H9 (cell line): ENCODE measurements at places on chromosomes 4 and X.

DNA sequence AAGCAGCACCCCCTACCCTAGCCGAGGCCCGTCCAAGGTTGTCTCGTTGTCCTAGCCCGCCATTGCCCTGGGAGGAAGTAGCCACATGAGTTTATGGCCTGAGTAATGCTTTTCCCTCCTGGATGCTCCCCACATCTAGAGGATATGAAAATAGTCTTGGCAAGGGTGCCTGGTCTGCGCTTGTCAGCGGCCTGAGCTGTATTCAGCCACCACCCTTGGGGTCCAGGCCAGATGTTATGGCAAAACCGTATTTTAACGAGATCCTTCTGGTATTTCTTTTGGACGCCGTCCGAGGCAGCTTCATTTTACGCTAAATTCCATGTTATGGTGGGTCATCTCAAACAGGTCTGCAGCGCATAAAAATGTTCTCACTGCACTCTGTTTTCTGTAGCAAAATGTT, 89.3 kb downstream of the GPR143 start:
- DNase-seq, result no peak

DNA sequence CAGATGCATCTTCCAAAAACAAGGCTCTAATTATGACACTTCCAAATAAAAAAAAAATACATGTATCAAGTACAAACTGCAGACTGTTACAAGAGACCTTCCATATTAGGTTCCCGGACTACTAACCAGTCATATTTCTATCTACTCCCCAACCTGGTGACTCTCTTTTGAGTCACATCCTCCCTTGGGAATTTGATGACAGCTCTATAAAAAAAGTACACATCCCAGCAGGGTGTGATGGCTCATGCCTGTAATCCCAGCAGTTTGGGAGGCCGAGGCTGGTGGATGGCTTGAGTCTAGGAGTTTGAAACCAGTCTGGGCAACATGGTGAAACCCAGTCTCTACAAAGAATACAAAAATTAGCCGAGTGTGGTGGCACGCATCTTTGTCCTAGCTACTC, 14.9 kb downstream of the RPGR start:
- DNase-seq, result no peak

DNA sequence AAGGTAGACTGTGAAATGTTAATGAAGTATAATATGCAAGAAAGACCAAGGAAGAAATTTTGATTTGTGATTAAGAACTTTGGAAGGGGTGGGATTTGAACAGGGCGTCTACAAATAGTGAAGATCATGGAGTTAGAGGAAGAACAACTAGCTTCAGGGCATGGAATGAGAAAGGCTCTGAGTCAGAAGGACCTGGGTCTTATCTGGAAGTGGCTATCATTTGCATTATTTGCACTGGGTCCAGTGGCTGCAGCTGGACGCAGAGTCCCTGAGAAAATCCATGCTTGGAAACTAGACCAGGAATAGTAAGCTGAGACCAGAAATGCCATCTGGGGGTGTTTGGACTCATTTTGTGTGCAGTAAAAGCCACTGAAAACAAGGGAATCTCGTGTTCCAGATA, 4.3 kb upstream of the LIMCH1 start:
- DNase-seq, result no peak

- no peak for DNase-seq
These were observed 166.6 kb upstream of the GLRA2 start for GRCh38 chrX:14362721-14363120.

DNA sequence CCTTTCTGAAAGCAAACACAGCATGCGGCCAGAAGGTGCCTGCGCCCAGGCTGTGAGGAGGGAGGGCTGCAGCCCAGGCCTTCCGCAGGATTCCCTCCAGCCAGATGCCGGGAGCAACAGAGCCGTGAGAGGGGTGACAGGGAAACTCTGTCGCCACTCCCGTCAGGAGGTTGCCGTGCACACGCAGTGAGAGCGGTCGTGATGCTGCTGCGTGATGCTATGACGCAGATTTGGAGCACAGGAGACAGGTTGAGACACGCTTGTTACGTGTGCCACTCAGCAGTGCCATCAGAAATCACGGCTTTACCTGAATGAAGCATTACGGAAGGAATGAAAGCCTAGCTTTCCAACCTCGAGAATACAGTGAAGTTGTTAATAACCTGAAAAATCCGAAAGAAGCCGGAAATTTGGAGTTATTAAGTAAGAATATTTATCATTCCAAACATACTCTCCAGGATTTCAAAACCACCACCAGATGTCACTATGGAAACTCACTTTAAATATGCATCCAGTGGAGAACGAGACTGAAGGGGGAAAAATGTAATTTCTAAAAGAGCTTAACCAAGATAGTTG, 54.4 kb downstream of the FAT1 start:
- DNase-seq, result peak; percentile 63

DNA sequence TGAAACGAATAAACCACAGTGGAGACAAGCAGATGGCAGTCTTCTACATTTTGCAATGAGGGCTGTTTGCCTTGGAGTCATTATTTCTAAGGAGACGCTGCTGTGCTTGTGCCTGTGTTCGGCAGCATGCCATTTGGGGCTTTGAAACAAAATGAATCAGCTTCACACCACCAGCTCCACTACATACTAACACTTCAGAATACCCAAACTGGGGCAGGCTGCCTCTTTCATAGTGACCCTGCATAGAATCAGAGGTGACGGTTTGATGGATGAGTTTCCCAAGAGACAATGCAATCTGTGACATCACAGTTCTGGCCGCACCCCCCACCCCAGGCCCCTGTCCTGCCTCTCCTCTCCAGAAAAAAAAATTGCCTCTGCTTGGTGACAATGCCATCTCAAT, 57.1 kb upstream of the MID1 start:
- no peak for DNase-seq

DNA sequence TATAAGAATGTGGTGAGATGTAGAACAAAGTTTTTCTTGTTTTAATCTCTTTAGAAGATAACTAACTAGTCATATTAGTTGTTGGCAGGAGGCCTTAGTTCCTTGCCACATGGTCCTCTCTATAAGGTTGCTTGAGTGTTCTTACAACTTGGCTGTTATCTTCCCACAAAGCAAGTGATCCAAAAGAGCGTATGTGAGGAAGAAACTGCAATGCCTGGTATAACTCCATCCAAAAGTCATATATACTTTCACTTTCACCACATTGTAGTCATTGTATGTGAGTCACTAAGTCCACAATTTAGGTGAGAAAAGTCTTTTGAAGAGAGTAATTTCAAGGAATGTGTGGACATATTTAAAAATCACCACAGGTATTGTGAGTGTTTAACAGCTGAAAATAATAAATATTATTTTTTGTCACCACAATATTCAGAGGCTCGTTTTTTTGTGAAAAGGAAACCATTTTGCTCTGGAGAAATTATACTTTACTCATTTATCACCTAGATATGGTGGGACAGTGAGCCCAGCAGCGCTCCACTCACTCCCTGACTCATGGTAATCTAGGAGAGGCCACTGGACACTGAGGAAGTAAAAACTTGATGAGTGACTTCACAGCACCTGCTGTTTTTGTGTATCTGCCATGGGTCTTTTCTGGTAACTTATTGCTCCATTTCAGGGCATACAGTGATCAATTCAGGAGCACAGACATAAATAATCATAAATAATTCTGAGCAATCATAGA, 369.4 kb upstream of the NDST3 start:
- DNase-seq, result no peak

- DNase-seq, result no peak
These were observed 51.8 kb downstream of the RGS12 start for GRCh38 chr4:3344596-3344995.

DNA sequence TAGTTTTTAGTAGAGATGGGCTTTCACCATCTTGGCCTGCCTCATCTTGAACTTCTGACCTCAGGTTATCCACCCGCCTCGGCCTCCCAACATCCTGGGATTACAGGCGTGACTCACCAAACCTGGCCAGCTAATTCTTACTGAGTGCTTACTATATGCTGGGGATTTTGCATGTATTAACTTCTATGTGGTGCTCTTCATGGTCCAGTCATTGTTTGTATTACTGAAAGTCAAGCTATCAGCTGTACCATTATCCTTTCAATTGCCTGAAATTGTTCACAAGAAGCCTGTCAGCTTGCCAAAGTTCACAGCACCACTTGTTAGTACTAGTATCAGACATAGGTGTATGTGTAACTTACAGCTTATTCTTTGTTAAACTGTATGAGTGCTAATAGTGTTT, 1272.1 kb downstream of the ARAP2 start:
- no peak for DNase-seq

DNA sequence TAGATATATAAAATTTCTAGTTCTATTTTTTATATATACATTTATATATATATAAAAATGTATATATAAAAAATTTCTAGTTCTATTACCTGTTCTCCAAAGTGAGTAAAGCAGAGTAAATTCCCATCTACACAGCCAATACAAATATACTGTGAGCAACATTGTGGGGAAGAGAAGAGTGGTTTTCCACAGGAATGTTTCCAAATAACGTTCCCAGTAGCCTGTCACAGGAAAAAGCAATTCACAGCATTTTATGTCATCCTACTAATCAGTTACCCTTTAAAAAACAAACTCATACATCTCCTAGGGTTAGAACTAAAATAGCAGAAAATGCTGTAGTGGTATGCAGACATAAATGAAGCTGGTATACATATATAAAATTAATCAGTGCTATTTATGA, 44.5 kb downstream of the AASDH start:
- no peak for DNase-seq

DNA sequence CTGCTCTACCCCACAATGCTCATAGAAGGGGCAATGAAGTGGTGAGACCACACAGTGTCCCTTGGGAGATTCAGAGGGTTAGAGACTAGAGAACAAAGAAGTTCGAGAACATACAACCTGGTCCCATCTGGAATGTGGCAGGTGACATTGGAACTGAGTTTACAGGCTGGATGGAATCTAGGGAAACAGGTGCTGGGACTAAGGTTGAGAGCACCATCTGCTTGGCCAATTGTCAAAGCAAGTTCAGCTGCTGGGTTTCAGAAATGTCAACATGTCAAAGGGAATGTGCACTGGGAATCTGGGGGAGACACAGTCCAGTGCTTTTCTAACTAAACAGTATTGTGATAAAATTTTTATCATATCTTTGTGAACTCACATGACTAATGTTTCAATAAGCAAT, 15.9 kb upstream of the FAM13A start:
- no peak for DNase-seq

- no peak for DNase-seq
These were observed 310.8 kb upstream of the BOD1L1 start for GRCh38 chr4:13938299-13938698.

DNA sequence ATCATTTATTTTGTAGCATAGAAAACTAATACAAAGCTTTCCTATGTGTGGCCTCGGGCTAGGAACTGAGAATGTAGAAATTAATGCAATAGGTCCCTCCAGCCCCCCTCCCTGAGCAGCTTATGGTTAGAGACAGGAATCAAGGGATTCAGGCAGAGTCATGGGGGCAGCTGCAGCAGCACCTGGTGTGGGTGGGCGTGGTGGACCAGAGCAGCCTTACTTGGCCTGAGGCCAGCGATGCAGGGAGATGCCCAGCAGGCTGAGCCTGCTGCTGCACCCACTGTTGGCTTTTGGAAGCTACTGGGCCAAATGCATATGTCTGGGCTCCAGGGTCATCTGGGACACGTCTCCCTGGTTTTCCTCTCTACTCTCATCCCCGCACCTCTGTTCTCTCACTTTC, 74.0 kb downstream of the STK32B start:
- no peak for DNase-seq

DNA sequence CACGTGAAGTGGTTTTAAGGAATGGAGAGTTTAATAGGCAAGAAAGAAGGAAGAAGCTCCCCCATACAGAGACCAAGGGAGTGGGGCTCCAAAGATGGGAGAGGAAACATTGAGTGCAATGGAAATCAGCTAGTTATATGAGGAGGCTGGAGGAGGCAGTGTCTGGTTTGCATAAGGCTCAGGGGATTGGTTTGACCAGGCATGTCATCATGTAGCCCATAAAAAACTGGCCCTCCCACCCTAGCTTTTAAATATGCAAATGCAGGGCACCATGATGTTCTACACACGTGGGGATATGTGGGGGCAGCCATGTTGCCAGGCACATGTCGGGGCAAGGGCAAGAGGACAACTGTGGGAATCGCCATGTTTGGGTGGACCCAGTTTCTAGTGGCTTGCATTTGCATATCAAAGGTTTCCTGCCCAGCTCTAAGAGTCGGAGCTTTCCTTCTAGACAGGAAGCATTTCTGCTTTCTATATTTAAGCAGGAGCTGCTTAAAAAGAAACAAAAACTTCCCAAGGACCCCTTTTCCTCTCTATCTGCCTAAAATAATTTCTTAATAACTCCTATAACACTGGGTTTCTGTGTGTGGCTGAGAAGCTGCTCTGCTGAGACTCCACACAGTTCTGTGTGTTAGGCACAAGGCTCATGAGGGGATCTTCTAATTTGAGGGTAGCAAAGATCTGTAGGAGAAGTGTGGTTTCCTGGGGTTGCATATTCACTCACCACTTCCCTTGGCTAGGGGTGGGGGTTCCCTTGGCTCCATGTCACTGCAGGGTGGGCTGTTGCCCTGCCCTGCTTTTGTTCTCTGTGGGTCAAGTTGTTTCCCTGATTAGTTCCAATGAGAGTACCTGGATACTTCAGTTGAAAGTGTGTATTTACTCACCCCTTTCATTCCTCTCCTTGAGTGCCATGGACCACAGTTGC, 113.5 kb downstream of the VSIG4 start:
- no peak for DNase-seq

GRCh38 chr4:118175506-118175905, 141.2 kb downstream of the NDST3 start:
- no peak for DNase-seq

GRCh38 chrX:130402208-130402684, 459 bp downstream of the RBMX2 start:
- DNase-seq, result no peak

DNA sequence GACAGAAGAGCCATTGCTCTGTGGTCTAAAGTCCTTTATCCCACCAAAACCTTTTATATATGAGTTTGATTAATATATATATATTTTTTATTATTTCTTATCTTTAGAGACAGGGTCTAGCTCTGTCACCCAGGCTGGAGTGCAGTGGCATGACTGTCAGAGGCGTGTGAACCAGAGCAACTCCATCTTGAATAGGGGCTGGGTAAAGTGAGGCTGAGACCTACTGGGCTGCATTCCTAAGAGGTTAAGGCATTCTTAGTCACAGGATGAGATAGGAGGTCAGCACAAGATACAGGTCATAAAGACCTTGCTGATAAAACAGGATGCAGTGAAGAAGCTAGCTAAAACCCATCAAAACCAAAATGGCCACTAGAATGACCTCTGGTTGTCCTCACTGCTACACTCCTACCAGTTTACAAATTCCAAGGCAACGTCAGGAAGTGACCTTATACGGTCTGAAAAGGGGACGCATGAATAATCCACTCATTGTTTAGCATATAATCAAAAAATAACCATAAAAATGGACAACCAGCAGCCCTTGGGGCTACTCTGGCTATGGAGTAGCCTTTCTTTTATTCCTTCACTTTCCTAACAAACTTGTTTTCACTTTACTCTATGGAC, 10.5 kb downstream of the TBCK start:
- no peak for DNase-seq

- no peak for DNase-seq
These were observed 90.8 kb downstream of the PPP2R2C start for GRCh38 chr4:6381571-6382123.

GRCh38 chrX:39815631-39816030, 282.1 kb downstream of the BCOR start:
- peak; percentile 56 for DNase-seq
